IMR-90 (cell line): ENCODE measurements at places on chromosomes 6 and 20. TPM values are rescaled to one million over a fixed set of nuclear protein-coding genes. Genes with fewer than 3 reads are reported as not detected.

The BNIP5 gene
- total RNA-seq, result not detected in 2 replicates

The CD93 gene
- under 0.01 TPM in 1 of 2 replicates, not detected in the other for total RNA-seq

The FABP7 gene
- not detected in 2 replicates for total RNA-seq

The CLVS2 gene
- total RNA-seq, result not detected in 2 replicates

The NKX2-2 gene
- not detected in 2 replicates for total RNA-seq

The OGFRL1 gene
- total RNA-seq, result 5.7 and 14.4 TPM in 2 replicates

The AIF1 gene
- not detected in 2 replicates for total RNA-seq

The SERINC3 gene
- 88.3 and 101 TPM in 2 replicates for total RNA-seq

The AVP gene
- total RNA-seq, result not detected in 2 replicates

The SLC24A3 gene
- not detected in 2 replicates for total RNA-seq

The PI16 gene
- total RNA-seq, result under 0.01 TPM in 1 of 2 replicates, not detected in the other

The CRISP2 gene
- not detected in 2 replicates for total RNA-seq

The TRIM15 gene
- total RNA-seq, result not detected in 2 replicates

The HLA-DOB gene
- total RNA-seq, result 0.28 and 0.36 TPM in 2 replicates

The CAGE1 gene
- under 0.01 TPM in 1 of 2 replicates, not detected in the other for total RNA-seq

The TNF gene
- total RNA-seq, result not detected in 2 replicates

GRCh38 chr6:36639171-36639808 lies 39.2 kb upstream of the CDKN1A start:
- H3K4me3 ChIP-seq, result no peak overlapping the region
- no peaks in the 10 kb centered on the region for H3K36me3 ChIP-seq
- H3K4me1 ChIP-seq, result peaks cover 8% of the 10 kb centered on the region
- H3K27me3 ChIP-seq, result no peaks in the 10 kb centered on the region
- DNase-seq, result no peak
- H3K27ac ChIP-seq, result no peak overlapping the region

GRCh38 chr6:3895312-3895653 lies 46.1 kb downstream of the FAM50B start:
- peaks cover 3% of the 10 kb centered on the region; the same call in 1 of the 2 replicates for H3K27me3 ChIP-seq
- DNase-seq, result no peak
- no peaks in the 10 kb centered on the region for H3K4me1 ChIP-seq
- H3K27ac ChIP-seq, result no peak overlapping the region
- H3K36me3 ChIP-seq, result no peaks in the 10 kb centered on the region
- H3K4me3 ChIP-seq, result no peak overlapping the region

- H3K4me1 ChIP-seq, result no peaks in the 10 kb centered on the region
- no peak overlapping the region for H3K4me3 ChIP-seq
- no peak for DNase-seq
- H3K27me3 ChIP-seq, result no peaks in the 10 kb centered on the region
- H3K36me3 ChIP-seq, result no peaks in the 10 kb centered on the region
These were observed 654.0 kb downstream of the QKI start for GRCh38 chr6:164068527-164068926.

- no peak overlapping the region for H3K4me3 ChIP-seq
- H3K36me3 ChIP-seq, result no peaks in the 10 kb centered on the region
- H3K27me3 ChIP-seq, result no peaks in the 10 kb centered on the region
- DNase-seq, result no peak
- H3K4me1 ChIP-seq, result no peaks in the 10 kb centered on the region
- no peak overlapping the region for H3K27ac ChIP-seq
These were observed 159.3 kb upstream of the AFDN start for GRCh38 chr6:167667204-167668018.

- H3K27ac ChIP-seq, result peak overlapping the region; percentile 70; the same call in 1 of the 2 replicates
- no peaks in the 10 kb centered on the region for H3K36me3 ChIP-seq
- no peak for DNase-seq
- H3K4me1 ChIP-seq, result peaks cover 21% of the 10 kb centered on the region
- H3K4me3 ChIP-seq, result no peak overlapping the region
These were observed 62.8 kb downstream of the ZFAND3 start for GRCh38 chr6:37882292-37882691.

DNA sequence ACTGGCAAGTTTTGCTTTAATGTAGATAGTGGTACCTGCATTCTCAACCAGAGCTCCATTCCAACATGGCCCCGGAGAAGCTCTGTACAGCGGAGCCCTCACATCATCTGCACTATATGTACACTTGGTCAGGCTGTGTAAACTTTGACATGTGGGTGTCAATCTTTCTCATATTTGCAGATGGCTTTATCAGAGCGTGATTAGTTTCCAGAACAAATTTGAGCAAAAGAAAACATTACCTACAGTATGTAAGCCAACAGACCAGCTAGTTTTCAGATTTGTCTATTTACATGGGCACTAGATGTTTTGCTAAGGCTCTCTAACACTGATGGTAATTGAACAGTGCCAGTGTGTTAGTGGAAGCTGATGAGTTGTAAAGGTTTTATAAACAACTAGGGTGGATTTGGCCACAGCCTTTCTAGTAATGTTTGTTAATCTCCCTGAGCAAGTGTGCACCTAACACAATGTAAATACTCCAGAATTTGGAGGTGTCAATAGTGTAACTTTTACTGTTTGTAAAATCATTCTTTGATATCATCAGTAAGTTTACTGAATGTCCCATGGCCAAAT lies 131.8 kb downstream of the FOXA2 start:
- no peaks in the 10 kb centered on the region for H3K36me3 ChIP-seq
- no peak for DNase-seq
- no peaks in the 10 kb centered on the region for H3K27me3 ChIP-seq
- H3K4me3 ChIP-seq, result no peak overlapping the region

- H3K27me3 ChIP-seq, result no peaks in the 10 kb centered on the region
- peaks cover 43% of the 10 kb centered on the region for H3K4me1 ChIP-seq
- DNase-seq, result no peak
- no peaks in the 10 kb centered on the region for H3K36me3 ChIP-seq
- H3K27ac ChIP-seq, result peak overlapping the region; percentile 71; the same call in 1 of the 2 replicates
- no peak overlapping the region for H3K4me3 ChIP-seq
These were observed 106.3 kb downstream of the BANF2 start for GRCh38 chr20:17806107-17806506.

DNA sequence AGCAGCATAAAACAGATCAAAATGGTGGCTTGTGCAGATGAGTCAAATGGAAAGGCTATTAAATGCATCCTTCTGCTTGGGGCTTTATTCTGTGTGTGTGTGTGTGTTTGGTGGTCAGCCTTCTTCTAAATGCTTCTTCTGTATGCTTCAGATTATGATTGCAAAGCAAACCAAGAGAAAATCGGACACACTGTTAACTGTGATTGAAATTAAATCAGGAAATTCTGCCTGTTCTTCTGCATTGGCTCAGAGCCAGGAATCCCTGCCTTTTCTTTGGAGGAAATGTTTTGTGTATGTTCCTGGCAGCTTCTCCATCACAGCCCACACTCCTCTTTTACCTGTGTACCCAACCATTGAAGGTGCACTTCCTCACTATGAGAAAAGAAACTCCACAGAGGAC lies 22.3 kb upstream of the PDE10A start:
- no peaks in the 10 kb centered on the region for H3K36me3 ChIP-seq
- H3K4me3 ChIP-seq, result no peak overlapping the region
- DNase-seq, result no peak
- no peak overlapping the region for H3K27ac ChIP-seq

GRCh38 chr6:131208787-131209186 lies 73.5 kb downstream of the AKAP7 start:
- no peaks in the 10 kb centered on the region for H3K27me3 ChIP-seq

GRCh38 chr6:130781557-130781956 lies 45.6 kb upstream of the SMLR1 start:
- H3K36me3 ChIP-seq, result no peaks in the 10 kb centered on the region
- DNase-seq, result no peak

DNA sequence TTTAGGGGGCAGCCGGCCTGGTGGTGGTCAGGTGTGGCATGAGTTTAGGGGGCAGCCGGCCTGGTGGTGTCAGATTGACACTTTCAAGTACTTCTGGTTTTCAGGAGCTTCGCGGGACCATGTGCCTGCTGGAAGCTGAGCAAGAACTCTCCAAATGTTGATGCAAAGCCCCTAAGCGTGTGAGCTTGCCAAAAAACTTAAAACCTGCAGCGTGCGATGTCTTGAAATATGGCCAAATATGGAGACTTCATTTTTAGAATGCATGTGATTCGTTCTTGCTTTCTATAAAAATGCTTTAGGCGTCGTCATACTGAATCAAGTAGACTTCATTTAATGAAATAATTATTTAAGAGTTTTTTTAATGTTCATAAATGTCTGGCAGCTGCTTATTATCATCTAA lies 149.4 kb downstream of the SMOC2 start:
- H3K4me3 ChIP-seq, result no peak overlapping the region
- H3K27ac ChIP-seq, result no peak overlapping the region
- no peaks in the 10 kb centered on the region for H3K36me3 ChIP-seq
- H3K4me1 ChIP-seq, result no peaks in the 10 kb centered on the region

DNA sequence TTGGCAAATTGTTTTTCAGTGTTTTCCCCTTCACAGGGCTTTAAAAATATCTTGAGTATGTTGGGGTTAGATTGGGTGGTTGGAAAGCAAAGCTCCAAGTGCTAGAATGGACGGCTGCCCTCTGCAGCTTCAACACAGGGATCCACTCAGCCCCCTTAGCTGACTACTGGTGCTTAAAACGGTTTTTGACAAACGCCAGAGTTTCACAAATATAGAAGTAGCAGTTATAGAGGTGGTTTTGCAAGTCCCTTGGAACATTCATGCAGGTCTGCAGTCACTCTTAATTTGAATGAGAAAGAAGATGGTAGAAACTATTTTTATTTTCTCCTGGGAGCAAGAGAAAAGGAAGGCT lies 175.9 kb downstream of the ARID1B start:
- DNase-seq, result no peak
- H3K36me3 ChIP-seq, result no peaks in the 10 kb centered on the region
- no peaks in the 10 kb centered on the region for H3K27me3 ChIP-seq

DNA sequence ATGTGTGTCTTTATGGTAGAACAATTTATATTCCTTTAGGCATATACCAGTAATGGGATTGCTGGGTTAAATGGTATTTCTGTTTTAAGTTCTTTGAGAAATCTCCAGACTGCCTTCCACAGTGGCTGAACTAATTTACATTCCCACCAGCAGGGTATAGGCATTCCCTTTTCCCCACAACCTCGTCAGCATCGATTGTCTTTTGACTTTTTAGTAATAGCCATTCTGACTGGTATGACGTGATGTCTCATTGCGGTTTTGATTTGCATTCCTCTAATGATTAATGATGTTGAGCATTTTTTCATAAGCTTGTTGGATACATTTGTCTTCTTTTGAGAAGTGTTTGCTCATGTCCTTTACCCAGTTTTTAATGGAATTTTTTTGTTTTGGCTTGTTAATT lies 5.3 kb upstream of the TASP1 start:
- peaks cover 3% of the 10 kb centered on the region; the same call in 1 of the 2 replicates for H3K27me3 ChIP-seq
- no peaks in the 10 kb centered on the region for H3K36me3 ChIP-seq
- no peak overlapping the region for H3K27ac ChIP-seq
- H3K4me1 ChIP-seq, result no peaks in the 10 kb centered on the region

GRCh38 chr6:138724015-138724414 lies 49.6 kb upstream of the CCDC28A start:
- no peaks in the 10 kb centered on the region for H3K36me3 ChIP-seq
- H3K27me3 ChIP-seq, result no peaks in the 10 kb centered on the region
- DNase-seq, result no peak
- H3K4me3 ChIP-seq, result no peak overlapping the region
- H3K4me1 ChIP-seq, result peaks cover 10% of the 10 kb centered on the region
- H3K27ac ChIP-seq, result no peak overlapping the region

DNA sequence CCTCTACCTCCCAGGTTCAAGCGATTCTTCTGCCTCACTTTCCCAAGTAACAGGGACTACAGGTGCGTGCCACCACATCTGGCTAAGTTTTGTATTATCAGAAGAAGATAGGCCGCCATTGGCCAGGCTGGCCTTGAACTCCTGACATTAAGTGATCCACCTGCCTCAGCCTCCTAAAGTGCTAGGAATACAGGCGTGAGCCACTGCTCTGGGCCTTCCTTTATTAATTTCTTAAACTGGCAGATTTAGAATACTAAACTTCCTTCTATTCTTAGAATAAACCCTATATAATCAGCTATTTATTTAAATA lies 86.6 kb downstream of the HFE start:
- H3K4me1 ChIP-seq, result peaks cover 1% of the 10 kb centered on the region; the same call in 1 of the 2 replicates
- H3K27ac ChIP-seq, result peak overlapping the region; percentile 16
- DNase-seq, result no peak
- H3K27me3 ChIP-seq, result no peaks in the 10 kb centered on the region
- no peak overlapping the region for H3K4me3 ChIP-seq

DNA sequence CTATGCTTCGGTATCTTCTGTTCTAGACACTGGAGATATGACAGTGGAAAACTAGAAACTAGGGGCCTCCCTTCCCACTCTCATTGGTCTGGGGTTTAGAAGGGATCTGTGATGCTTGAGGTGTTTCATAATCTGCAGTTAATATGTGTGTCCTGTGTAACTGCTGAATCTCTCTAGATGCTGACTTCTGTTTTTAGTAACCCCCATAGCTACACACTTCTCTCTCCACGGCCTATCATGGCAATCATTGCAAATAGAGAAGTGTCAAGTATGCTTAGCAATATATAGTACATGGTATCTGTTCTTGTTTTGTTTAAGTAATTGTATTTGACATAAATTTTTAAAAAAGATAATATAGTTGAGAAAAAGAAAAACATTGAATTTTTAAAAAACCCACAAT lies 394.6 kb upstream of the MMS22L start:
- no peak overlapping the region for H3K4me3 ChIP-seq
- no peaks in the 10 kb centered on the region for H3K36me3 ChIP-seq
- H3K4me1 ChIP-seq, result peaks cover 2% of the 10 kb centered on the region; the same call in 1 of the 2 replicates

DNA sequence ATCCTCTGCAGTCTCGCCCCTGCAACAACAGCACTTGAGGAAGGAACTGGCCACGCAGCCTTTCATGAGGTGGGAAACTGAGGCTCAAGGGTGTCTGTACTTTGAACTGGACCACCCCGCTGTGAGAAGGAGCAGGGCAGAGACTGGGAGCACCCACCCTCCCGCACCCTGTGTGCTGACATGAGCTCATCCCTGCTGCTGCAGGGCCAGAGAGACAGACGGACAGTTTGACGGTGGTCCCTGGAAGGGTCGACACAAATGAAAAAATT lies 16.9 kb upstream of the MRGBP start:
- H3K27ac ChIP-seq, result no peak overlapping the region
- H3K4me1 ChIP-seq, result no peaks in the 10 kb centered on the region
- no peak for DNase-seq
- H3K36me3 ChIP-seq, result no peaks in the 10 kb centered on the region

DNA sequence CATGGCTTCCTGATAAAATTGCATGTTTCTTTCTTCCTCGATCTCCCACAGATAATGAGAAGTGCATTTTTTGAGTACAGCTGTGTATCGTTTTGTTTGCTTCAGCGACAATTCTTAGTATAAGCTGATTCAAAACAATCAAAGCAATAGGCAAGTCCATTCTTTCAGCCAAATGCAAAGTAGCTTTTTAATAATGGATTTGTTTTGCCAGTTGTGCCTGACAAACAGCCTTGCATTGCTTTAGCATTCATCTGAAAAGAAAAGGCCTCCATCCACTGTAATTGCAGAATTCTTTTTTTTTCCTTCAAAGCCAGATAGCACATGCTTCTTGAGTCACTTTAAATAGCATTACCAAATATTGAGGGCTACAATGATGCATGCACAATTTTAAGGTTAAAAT lies 32.0 kb downstream of the TTLL2 start:
- no peak overlapping the region for H3K27ac ChIP-seq
- no peak overlapping the region for H3K4me3 ChIP-seq
- DNase-seq, result no peak
- no peaks in the 10 kb centered on the region for H3K36me3 ChIP-seq
- H3K27me3 ChIP-seq, result no peaks in the 10 kb centered on the region
- no peaks in the 10 kb centered on the region for H3K4me1 ChIP-seq
